ENCODE measurements at places on chromosomes 2 and 18.
A peak's percentile ranks its signal among the peaks of the same experiment; 100 is the strongest.

GRCh38 chr2:44802777-44803424, 138.6 kb upstream of the SIX3 start:
- no peak for DNase-seq

DNA sequence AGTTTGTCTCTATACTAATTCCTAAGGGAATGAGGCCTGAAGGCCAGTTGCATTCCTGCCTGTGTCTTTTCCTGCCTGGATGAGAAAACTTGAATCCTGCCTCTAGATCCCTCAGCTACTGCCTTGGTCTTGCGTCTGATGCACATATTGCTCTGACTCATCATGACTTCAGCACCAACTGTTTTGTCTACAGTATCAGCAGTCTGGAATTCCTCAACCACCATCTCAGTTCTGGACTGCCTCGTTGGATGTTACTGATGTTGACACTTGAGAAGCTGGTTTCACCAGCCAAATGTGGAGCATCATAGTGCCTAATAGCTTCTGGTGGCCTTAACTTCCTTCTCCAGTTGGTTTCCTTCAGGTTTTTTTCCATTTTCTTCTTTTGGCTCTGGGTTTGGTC, 211.0 kb downstream of the CTNNA2 start:
- DNase-seq, result peak; percentile 81

- DNase-seq, result no peak
Observed at GRCh38 chr2:103284750-103285149, 522.9 kb downstream of the TMEM182 start.

- DNase-seq, result no peak
Observed at GRCh38 chr2:215668378-215668775, 232.5 kb upstream of the FN1 start.

GRCh38 chr2:20757405-20758090, 65.4 kb downstream of the LDAH start:
- DNase-seq, result no peak

GRCh38 chr2:188481474-188481873, 189.8 kb downstream of the GULP1 start:
- DNase-seq, result no peak

DNA sequence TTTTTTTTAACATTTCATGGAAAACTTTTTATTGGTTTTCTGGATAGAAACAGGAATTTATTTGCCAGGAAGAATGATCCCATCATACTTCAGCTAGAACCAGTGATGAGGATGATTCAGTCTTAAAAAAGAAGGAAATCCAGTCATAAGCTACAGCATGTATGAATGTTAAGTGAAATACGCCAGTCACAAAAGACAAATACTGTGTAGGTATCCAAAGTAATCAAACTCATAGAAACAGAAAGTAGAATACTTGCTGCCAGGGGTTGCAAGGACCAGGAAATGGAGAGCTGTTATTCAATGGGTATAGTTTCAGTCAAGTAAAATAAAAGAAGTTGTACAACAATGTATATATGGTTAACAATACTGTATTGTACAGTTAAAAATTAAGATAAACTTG, 21.3 kb downstream of the PSME4 start:
- no peak for DNase-seq

DNA sequence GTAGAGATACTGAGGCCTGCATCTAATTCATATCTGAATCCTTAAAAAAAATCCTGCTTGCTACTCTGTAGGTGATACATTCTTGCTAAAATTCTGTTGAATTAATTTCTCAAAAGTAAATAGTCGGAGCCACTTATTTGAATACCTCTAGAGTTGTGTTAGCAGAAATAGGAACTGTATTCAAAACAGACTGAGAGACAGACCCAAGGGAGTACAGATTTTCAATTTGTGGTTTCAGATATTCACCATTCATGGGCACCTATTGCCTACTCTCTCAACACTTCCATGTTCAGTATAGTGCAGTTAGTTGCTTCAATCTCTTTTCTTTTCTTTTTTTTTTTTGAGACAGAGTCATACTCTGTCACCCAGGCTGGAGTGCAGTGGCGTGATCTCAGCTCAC, 46.6 kb upstream of the CTLA4 start:
- no peak for DNase-seq

DNA sequence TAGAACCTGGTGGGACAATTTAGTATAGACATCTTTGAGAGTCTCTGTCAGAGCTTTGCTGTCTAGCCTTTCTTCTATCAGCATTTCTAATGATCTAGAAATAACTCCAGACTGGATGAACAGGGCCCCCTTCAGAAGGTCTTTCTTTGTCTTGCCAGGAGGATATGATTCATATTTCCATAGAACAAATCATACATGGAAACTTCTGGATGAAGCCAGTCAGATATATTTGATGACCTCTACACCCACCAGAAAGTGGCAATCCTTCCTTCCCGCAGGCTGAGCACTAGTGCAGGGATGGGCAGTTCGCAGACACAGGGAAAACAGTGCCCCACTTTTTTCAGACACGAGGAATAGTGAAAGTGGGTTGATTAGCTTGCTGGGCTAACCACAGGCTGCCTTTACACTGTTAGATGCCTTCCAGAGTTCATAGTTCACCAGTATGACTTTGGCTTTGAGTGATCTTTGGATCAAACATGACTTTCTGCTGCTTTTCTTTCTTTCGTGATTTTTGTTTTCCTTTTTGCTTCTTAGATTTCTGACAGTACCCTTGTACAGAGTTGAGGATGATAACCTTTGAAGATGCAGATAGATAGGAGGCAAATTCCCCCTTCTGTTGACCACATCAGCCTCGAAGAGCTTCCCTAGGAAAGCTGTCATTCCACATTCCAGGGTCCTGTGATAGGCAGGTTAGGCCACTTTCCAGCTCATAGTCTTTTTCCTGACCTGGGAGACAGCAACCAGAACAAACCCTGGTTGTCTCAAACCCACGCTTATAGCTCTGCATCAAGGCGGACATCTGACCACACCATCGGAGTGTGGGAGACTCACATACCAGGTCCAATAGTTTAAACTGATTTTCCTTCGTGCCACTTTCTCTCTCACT, 237.0 kb downstream of the ZNF407 start:
- no peak for DNase-seq

- peak; percentile 16 for DNase-seq
Observed at GRCh38 chr18:61333746-61334490, 688 bp downstream of the CDH20 start.

GRCh38 chr2:174516501-174517378, 29.9 kb upstream of the GPR155 start:
- DNase-seq, result no peak

DNA sequence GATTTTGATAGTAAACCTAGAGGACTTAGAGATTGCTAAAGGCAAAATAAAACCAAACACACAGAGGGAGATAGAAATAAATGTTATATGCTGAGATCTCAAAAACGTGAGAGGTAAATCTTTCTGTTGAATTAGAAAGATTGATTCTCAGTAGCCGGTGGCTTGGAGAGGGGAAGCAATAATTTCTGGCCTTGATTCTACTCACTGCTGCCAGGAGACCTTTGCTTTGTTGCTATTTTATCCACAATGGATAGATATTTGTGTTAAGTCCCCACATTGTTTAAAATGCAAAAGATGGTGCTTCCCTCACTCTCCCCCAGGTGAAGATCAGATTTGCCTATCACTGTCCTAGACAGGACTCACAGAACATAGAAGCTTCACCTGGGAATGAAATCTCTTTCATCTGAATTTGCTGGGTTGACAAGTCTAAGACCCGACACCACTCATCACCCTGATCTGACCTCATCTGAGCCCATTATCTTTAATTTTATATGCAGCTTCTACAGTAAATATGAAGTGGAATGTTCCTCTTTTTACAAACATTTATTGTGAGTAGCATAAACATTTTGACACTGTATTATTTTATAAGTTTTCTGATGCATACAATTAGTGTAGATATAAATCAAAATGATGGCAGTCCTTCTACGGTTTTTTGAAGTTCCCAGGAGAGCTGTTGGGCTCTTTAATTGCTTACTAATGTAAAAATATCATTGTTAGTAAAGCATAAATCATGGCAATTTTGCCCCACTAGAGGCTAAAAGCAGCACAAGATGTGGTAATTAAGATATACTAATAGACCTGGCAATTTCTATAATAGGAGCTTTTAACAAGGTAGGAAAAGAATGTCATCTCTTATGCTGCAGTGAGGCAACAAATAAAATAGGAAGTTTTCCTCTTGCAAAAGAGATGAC, 149.7 kb downstream of the DCC start:
- no peak for DNase-seq

DNA sequence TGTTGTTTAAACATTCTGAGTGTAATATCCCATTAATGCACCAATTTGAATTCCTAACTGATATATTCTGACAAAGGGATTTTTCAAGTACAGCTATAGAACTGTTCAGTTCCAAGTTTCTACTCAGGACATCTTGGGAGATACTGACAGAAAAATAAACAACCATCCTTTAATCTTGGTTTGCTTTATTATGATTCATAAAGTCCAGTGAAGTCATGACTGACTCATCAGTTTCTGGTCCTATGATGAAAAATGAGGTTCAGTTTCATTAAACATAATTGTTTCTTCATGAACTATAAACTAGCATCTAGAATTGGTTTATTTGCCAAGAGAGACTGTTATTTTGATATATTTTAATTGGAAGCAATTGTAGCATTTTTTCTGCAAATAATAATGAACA, 896.2 kb downstream of the CCDC85A start:
- DNase-seq, result no peak

GRCh38 chr18:67520351-67520921, 3.9 kb upstream of the DSEL start:
- peak; percentile 37 for DNase-seq

GRCh38 chr2:138433995-138434951, 67.3 kb upstream of the SPOPL start:
- DNase-seq, result no peak

- no peak for DNase-seq
Observed at GRCh38 chr2:2448178-2448577, 117.1 kb upstream of the MYT1L start.

- DNase-seq, result no peak
Observed at GRCh38 chr18:49250816-49251388, 209.5 kb downstream of the DYM start.

DNA sequence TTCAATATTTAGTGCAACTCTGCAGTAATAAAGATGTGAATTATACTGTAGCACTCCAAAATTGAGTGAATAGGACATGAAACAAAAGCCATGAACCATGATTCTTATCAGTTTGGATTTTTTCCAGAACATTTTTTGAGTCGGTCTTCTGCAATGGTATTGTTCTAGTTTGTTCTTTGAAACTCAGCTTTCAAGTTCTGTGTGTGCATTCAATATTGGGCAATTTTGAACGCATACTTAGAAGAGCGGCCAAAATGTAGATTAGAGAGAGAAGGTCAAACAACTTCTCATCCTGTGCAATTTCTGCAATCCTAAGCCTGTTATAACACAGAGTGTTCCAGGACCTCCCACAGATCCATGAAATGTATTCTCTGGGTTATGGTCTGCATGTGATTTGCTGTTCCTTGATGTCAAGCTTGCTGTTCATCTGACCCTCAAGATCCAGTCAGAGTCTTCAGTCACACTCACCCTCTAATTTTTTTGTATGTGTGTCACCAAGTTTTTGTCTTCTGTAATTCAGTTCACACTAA, 48.3 kb downstream of the TSPYL6 start:
- DNase-seq, result no peak

DNA sequence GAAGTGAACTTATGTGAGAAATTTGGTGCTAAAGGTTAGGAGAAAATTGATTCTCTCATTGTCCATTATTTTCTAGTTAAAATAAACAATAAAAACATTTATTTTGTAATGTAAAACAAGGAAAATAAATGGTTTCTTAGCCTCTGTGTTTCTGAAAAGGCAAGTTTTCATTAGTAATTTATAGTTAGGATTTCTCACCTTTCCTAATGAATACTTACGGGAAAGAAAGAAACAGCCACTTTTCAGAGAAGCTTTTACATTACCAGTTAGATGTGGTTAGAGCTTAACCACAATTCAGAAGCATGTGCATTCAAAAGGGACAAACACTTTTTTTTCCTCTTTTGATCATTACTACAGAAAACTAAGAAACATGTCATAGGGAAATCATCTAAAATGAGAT, 18.8 kb downstream of the NEMP2 start:
- DNase-seq, result no peak

GRCh38 chr2:157784169-157784822, 91.8 kb downstream of the ACVR1 start:
- DNase-seq, result peak; percentile 17

DNA sequence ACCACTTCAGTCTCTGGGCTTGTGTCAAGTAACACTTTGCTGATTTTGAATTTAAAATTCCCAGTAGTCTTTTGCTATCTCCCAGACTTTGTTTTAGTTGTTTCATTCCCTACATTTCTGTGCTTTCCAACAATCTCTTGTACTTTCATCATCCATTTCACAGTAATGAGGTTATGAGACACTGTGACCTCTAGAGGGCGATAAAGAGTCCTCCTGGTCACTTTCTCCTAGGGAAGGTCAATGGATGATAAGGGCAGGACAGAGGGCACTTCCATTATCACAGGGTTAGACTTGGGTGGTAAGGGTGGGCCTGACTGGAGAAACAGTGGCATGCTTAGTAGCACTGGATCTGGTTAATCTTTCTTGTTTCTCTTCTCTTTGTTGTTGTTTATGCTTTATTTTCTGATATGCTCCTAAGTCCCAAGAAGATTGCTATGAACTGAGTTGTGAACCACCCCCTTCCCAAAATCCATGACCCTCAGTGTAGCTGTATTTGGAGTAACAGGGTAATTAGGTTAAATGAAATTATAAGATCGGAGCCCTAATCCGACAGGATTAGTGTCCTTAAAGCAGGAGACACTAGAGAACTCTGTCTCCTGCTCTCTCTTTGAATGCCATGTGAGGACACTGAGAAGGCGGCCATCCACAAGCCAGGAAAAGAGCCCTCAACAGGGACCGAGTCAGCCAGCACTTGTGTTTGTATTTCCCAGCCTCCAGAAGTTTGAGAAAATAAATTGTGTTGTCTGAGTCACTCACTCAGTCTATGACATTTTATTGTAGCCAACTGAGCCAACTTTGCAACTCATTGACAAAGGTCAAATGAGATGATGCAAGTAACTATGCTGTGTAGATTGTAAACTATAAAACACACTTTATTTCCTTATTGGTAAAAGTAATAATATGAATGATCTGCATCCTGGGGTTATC, 779.2 kb downstream of the CNTNAP5 start:
- DNase-seq, result peak; percentile 3
